T-cell (primary cell): ENCODE measurements at places on chromosomes 16 and 17.
A peak's percentile ranks its signal among the peaks of the same experiment; 100 is the strongest.

DNA sequence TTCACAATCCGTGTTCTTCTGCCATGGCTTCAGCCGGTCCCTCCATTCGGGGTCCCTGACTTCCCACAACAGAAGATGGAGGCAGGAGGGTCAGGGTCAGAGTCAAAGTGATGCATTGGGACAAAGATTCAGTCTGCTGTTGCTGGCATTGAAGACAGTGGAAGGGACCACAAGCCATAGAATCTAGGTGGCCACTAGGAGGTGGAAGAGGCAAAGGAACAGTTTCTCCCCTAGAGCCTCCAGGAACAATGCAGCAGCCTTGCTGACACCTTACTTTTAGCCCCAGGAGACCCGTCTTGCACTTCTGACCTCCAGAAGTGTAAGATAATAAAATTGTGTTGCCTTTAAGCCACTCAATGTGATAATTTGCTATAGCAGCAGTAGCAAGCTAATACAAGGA, 55.9 kb downstream of the MFSD11 start:
- no peak for DNase-seq

DNA sequence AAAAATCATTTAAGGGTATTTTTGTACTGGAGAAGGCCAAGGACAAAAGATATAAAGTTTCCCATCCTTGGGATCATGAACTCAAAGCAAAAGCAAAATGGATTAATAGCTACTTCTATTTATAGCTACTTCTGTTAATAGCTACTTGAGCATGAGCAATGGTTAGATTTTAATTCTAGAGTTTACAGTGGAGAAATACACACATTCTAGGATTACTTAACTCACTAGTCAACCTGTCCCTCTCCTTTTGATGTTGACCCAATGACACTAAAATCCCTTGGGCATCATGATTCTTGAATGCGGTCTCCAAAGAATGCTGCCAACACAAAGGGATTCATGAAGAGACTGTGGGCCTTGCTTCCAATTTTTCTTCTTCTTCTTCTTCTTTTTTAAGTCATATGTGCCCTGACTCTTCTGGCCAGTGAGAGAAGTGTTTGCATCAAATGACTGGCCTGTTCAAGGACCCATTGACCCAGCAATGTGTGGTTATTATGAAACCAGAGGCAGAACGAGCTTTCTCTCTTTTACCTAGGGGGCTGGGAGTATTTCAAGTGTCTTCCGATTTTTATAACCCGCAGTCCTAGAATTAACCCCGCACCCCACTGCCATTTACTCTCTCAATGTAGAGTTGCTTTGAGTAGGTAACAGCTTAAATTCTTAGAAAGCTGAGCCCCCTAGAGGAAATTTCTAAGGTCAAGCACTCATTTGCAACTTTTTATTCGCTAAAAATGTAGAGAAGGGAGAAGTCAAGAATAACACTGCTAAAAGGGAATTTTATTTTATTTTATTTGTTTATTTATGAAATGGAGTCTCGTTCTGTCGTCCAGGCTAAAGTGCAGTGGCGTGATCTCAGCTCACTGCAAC, 34.6 kb downstream of the OTOA start:
- no peak for DNase-seq

- DNase-seq = no peak
Measured at GRCh38 chr16:73253922-73254480, 206.1 kb upstream of the ZFHX3 start.

- no peak for DNase-seq
Measured at GRCh38 chr16:75801307-75801706, 75.0 kb upstream of the CPHXL start.

GRCh38 chr17:8153957-8154607, 1.9 kb upstream of the PER1 start:
- DNase-seq = peak; percentile 91

GRCh38 chr16:73064994-73065545, 17.1 kb upstream of the ZFHX3 start:
- no peak for DNase-seq

GRCh38 chr16:15672514-15673167, 22.6 kb downstream of the NDE1 start:
- peak; percentile 86 for DNase-seq

- no peak for DNase-seq
Measured at GRCh38 chr17:35407531-35407930, 24.8 kb downstream of the SLFN12 start.

- no peak for DNase-seq
Measured at GRCh38 chr17:73043686-73044581, 48.6 kb downstream of the SLC39A11 start.

- no peak for DNase-seq
Measured at GRCh38 chr17:9336817-9337216, 238.8 kb downstream of the STX8 start.

DNA sequence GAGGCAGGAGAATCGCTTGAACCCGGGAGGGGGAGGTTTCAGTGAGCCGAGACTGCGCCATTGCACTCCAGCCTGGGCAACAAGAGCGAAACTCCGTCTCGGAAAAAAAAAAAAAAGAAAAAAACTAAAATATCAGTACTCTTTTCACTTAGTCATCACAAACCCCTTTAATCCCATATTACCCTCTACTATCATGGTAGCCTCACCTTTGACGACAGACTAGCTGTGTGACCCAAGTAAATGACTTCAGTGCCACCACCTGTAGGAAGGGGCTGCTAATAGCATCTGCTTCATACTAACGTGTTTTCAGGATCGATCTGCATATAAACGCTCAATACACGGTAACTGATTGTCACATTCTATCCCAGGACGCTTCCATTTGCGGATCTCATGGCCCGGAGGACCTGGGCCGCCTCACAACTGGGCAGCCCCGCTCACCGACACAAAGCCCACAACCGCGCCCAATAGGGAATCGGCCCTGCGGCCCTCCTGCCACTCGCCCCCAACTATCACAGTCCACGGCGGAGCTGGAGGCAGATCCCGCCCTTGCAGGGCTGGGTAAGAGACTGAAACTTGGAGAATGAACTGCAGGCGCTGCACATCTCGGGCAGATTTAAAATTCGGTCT, 1.1 kb upstream of the ZNF263 start:
- DNase-seq = no peak

GRCh38 chr17:40314584-40314956, 5.6 kb downstream of the RARA start:
- DNase-seq = peak; percentile 62

DNA sequence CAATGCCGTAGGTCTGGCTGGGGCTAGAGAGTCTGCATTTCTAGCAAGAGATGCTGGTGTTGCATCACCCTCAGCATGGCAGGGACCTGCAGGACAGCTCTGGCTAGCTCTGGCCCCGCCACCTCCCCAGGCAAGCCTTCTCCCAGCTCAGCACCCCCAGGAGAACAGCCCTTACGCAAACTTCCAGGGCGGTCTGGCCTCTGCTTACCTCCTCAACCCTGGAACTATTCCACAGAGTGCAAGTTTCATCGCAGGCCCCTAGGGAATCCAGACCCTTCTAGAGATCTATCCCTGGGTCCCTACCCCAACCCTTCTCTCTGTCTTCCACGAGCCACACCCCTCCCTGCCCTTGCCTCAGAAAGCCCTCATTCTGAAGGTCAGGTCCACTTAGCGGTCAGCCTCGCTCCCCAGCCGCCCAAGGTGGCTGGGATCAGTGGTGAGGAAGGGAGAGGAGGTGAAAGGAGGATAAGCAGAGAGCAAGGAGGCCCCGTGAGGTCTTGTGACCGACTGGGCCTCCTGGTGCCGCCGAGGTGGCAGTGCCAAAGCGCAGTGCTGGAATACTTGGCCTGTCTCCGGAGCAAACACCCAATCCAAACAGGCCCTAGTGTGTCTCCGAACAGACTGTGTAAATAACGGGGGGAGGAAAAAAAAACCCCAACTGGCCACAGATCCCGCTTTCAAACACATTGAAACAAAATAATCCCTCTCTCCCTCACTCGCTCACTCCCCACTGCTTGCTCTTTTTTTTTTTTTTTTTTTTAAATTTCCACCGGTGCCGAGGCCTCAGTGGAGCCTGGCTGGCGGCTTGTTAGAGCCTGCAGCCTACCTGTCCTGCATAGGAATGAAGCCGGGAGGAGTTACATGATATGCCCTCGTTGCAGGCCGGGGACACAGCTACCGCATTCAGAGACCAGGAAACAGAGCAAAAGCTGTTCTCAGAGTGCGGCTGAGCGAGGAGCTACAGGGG, 380.9 kb downstream of the SOX9 start:
- DNase-seq = no peak

- no peak for DNase-seq
Measured at GRCh38 chr16:683396-684070, 601 bp downstream of the JMJD8 start.

DNA sequence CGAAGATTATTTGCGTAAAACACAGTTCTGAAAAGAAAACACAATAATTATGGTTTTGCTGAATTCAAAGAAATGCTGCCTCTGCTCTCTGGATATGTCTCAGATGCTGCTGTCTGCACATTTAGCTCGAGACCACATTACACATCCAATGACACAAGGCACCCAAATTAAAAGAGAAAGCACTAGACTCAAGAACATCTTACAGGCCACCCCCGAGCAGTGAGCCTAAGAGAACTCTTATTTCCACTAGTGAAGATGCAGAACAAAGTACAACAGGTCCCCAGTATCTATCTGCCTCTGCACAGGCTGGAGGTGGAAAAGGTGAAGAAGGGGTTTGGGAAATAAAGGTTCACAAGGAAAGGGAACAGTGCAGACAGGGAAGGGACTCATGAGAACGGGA, 33.5 kb downstream of the GRB2 start:
- DNase-seq = no peak

DNA sequence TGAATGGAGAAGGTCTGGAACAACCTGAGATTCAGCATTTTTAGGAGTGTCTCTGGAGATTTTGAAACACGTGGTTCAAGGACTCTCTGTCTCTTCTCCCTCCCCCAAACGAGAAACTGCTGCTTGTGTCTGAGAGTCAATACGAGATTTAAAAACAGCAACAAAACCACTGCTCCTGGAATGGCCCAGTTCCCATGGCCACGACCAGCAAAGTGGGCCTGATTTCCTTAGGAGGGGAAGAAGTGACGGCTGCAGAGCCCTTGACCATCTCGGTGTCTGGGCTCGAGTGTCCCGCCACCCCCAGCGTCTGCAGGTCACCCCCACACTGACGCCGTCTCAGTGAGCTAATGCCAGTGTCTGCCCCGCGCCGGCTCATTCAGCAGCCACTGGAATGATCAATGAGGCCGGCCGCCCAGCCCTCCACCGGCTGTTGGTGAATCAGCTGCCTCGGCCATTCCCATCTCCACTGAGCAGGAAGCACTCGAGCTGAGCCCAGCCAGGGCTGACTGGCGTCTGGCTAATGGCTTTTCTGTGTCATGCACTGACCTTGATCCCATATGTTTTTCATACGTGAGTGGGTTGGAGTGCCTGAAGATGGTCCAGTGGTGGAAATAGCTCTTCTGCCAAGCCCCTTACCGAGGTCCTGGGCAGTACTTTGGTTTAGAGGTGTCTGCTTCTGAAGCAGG, 151.8 kb downstream of the PITPNC1 start:
- DNase-seq = no peak

- DNase-seq = no peak
Measured at GRCh38 chr16:86368261-86368660, 142.1 kb upstream of the FOXF1 start.

- DNase-seq = peak; percentile 22
Measured at GRCh38 chr16:52191531-52192134, 355.3 kb downstream of the TOX3 start.

DNA sequence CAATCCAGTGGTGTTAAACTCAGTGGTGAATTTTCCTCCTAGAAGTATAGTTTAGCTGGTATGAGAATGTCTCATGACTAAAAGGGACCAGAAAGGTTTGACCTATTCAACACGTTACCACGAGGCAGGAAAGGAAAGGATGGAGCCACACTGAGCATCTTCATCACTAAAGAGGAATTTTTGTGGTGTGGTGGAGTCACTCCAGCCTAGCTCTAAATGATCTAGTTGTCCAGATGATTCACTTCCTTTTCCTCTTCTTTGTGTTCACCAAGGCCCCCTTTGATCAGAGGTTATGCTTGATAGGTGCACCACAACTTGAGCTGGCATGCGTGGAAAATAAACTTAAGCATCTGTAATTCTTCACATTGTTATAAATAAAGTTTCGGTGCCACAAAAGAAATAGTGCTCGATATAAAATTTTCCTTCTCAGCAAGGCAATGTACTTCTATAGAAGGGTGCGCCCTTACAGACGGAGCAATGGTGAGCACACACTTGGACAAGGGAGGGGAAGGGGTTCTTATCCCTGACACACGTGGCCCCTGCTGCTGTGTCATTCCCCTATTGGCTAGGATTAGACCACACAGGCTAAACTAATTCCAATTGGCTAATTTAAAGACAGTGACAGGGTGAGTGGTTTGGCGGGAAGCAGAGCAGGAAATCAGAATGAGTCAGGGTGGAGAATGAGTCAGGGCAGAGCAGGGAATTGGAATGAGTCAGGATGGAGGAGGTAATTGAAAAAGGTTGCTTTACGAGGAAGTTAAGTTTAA, 254.6 kb downstream of the HS3ST3A1 start:
- DNase-seq = no peak

GRCh38 chr17:78458091-78458490, 79.6 kb downstream of the PGS1 start:
- DNase-seq = no peak

DNA sequence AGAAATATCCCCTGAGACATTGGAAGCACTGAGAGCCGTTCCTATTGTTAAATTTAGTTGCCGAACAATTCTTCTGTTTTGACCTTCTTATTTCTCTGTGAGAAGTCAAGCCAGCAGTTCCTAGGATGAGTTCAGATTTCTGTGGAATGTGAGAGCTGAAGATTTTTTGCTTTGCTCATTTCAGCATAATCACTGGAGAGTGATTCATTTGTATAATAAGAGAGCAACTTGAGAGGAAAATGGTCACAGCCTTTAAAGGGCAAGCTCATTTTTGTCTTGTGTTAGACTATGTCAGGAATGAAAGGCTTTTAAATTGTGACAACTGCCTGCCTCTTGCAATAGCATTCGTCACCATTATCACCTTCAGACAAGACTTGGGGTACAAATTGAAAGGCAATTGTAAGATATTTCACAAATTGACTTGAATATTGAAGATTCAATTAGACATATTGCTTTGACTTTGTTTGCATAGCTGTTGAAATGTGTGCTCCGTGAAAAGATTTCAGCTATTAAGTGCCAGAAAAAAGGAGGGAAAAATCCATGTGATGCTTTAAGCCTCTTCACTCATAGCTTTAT, 900.0 kb upstream of the GOT2 start:
- no peak for DNase-seq

DNA sequence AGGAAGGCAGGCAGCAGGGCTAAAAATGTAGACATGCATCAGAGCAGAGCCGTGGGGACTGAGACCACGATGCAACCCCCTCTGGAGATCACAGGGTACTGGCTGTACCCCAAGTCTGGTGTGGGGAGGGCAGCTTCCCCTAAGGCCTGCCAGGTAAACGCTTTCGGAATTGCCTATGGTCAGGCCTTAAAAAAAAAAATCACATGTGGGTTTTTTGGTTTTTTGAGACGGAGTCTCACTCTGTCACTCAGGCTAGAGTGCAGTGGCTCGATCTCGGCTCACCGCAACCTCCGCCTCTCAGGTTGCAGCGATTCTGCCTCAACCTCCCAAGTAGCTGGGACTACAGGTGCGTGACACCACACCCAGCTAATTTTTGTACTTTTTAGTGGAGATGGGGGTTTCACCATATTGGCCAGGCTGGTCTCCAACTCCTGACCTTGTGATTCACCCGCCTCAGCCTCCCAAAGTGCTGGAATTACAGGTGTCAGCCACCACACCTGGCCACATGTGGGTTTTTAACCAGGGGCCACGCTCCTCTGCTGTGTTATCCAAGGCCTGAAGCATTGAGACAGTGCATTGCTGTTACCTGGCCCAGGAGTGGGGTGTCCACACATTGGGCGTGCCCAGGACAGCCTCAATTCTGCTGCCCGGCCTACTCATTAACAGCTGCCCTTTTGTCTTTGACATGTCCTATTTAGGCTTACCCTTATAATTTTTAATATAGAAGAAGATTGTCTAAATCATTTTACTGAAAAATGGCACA, 50.4 kb downstream of the LITAF start:
- no peak for DNase-seq
